ENCODE measurements at places on chromosomes 5 and 9.

DNA sequence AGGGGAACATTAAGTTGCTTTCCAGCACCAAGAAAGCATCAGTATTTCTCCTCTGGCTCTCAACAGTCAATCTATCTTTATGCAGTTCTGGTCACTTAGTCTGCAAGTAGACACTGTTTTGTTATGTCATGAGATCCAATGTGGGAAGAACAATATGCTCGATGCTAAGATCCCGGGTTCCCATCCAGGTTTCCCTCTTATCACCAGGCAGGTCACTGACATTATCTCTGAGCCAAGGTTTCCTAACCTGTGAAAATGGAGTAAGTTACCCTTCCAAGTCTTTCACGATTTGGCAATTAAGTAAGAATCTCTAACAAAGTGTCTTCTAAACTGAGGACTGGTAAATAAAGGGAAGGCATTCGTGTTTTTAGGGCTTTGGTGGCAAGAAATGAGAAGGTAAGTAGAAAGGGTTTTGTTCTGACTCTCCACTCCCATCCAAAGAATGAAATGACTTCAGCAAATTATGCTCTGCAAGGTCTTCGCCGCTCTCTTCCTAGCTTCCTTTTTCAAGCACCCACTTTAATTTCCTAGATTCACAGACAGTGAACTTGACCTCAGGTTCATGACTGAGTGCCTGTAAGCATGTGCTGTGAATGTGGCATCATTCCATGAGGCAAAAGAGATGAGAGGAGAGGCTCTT, 86.4 kb downstream of the DCP2 start:
- DNase-seq, result no peak

GRCh38 chr5:150044329-150044681, 42.0 kb downstream of the CSF1R start:
- DNase-seq, result no peak

DNA sequence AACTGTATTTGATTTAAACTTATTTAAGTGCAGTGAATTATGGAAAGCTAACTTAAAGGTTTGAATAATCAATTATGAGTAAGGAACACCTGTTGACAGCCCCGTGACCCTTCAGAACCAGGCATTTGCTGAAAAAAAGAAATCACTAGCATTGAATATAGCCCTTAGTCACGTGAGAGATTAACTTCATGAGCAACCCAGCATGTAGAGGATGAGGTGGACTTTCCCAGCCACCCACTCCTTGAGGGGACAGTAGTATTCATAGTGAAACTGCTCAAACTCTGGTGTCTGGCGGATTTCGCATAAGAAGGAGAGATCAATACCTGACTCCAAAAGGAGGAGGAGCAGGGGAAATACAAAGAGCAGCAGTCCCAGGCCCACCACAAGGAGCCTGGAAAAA, 184.8 kb upstream of the RASEF start:
- no peak for DNase-seq

DNA sequence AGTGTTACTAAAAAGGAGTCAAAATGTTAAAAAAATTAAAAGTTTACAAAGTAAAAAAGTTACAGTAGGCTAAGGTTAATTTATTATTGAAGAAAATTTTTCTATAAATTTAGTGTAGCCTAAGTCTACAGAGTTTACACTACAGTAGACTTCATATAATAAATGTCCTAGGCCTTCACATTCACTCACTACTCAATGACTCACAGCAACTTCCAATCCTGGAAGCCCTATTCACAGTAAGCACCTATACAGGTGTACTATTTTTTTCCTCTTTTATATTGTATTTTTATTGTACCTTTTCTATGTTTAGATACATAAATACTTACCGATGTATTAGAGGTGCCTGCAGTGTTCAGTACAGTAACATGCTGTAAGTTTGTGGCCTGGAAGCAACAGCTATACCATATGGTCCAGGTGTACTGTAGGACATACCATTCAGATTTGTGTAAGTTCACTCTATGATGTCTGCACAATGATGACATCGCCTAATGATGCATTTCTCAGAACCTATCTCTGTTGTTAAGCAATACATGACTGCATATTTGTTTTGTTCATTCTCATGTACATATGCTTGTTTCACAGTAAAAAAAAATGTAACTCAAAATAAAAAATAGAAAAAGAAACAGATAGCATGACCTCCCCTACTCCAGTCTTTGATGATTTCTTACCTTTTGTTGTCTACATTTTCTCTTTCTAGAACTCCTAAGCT, 64.7 kb downstream of the NR3C1 start:
- DNase-seq, result no peak

DNA sequence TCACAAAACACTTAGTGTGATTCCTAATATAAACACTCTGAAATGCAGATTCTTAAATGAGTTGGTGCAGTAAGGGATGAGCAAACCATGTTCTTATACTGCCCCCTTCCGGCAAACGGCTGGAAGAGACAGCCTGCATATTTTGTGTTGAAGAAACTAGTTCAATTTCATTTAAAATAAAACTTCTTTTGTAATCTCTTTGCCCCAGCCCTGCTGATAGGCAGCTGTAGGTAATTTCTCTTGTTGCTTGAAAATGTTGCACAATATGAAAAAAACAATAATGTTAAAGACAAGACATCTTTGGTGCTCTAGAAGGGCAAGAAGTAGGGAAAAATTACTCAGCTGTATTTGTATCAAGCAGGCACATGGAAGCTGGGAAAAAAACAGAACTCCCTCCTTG, 89.7 kb upstream of the CCNG1 start:
- peak; percentile 67 for DNase-seq

GRCh38 chr9:97704345-97704677, 7.2 kb upstream of the XPA start:
- DNase-seq, result no peak

- DNase-seq, result no peak
Observed at GRCh38 chr9:115167175-115167574, 49.2 kb upstream of the TNC start.

DNA sequence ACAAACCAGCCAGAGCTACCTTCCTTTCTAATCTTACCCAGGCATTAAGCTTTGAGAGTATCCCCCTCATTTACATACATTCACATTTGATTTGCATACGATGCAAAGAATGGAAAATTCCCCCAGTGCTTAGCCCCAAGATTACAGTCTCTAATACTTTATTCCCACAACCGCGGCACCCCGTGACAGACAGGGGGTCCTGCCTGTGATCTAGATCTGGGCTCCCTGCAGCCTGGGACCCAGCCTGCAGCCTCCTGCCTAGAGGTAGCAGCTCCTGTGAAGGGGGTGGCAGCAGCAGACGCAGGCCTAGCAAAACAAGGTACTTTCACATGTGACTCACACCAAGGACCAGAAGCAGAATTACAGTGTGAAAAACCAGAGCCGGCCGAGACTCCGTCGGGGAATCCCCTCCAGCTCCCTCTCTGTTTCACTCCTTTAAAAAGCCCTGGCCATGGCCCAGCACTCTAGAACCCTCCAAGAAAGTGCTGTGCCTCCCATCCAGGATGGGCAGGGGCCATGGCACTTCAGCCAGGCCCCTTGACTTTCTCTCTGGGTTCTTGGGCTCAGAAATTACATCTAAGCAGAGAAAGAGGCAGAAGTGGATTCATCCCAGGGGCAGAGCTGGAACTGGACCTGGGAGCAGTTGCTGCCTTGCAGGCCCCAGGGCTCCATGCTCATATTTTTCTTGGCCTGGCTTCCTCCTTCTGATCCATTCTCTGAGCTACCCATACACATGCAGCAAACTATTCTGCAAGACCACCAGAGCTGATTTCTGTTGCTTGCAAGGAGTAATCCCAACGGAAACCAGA, 14.0 kb upstream of the TCF7 start:
- DNase-seq, result no peak

GRCh38 chr5:4023753-4024335, 428.2 kb downstream of the IRX1 start:
- no peak for DNase-seq

GRCh38 chr5:145867806-145868205, 5.0 kb downstream of the GRXCR2 start:
- DNase-seq, result no peak

- DNase-seq, result no peak
Observed at GRCh38 chr5:2651116-2651515, 100.4 kb downstream of the IRX2 start.

DNA sequence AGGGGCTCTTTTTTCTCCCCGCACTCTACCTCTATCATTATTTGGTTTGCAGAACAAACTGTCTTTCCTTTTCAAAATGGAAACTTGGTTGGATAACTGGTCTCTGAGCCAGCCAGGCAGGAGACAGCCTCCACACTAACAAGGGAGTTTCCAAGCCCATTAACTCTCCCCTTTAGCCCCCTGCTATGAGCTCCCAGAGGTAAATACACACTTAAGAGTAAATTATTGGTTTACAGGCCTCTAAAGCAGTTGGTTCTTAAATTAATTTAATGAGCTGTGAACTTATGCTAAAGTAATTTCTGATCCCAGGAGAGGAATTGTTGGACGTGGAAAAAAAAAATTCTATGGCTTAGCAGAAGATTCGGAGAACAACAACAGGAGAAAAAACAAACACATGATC, 30.3 kb downstream of the EPB41L4A start:
- no peak for DNase-seq

GRCh38 chr5:42641336-42642005, 115.1 kb upstream of the CCDC152 start:
- DNase-seq, result no peak

DNA sequence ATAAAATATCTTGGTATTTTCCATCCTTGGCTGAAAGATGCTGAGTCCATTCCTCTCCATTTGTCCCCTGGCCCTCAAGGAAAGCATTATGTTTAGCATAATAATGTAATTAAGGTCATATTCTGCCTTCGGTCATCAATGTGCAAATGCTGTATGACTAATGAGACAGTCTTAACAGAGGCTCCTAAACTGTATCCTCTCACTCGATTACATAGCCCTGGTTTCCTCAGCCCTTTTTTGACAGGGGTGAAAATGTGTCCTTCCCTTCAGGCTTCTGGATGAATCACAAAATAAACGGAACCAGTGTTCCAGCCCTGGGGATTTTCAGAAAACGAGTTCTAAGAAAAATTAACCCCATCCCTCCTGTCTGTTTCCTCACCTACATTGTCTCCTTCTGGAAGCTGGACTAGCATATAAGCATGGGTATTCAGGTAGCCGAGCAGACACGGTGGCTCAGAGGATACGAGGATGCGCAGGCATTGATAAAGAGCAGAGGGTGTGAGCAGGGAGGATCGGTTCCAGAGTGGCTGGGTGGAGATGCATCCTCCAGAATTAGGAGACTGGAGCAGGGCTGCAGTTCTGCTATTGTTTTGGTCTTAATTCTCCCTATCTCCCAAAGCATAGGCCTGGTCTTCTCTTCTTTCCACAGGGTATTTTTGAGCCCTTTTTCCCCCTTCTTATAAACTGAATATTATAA, 742.9 kb downstream of the TLR4 start:
- DNase-seq, result no peak

DNA sequence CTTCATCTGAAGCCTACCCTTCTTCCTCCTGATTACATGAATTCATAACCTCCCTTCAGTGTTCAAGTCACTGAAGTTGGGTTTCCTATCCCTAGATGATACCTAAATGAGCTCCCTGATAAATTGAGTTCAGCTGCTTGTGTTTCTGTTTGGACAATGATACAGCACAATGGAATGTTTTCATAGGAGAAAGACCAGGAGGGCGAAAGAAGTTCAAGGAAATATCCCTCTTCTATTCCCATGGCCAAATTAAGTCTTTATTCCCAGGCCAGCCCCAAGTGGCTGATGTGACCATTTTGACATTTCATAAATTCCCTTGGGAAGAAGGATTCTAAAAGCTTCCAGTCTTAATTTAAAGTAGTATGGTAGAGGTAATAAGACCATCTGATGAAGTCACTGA, 555.8 kb upstream of the CLINT1 start:
- DNase-seq, result no peak

DNA sequence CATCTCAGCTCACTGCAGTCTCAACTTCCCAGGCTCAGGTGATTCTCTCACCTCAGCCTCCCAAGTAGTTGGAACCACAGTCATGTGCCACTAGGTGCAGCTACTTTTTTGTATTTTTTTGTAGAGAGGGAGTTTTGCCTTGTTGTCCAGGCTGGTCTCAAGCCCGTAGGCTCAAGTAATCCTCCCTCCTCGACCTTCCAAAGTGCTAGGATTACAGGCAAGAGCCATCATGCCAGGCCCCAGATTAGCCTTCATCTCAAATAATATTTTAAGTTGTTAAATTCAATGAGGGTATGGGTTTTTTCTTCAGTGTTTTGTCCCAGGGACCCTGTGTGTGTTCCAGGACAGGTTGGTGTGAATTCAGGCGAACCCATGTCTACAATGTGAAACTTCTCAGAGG, 12.5 kb upstream of the RFESD start:
- DNase-seq, result no peak

- DNase-seq, result no peak
Observed at GRCh38 chr5:167900340-167900935, 391.0 kb upstream of the WWC1 start.

DNA sequence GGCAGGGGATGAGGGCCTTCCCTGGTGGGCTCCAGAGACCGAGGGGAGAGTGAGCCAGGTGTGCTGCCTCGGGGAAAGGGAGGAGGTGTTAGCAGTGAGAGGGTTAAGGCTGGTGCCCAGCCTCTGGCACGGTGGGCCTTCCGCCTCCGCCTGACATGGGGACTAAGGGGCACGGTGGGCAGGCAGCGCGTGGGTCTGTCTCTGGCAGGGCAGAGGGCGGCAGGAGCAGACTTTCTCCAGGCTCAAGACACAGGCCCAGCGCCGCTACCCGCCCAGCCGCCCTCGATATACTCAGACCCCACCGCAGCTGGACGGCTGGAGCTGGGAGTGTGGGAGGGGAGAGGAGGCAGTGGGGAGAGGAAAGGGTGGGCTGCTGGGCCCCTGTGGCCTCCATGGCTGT, 14.9 kb upstream of the FRMPD1 start:
- no peak for DNase-seq

GRCh38 chr9:124032247-124032646, 20.7 kb downstream of the LHX2 start:
- peak; percentile 27 for DNase-seq

DNA sequence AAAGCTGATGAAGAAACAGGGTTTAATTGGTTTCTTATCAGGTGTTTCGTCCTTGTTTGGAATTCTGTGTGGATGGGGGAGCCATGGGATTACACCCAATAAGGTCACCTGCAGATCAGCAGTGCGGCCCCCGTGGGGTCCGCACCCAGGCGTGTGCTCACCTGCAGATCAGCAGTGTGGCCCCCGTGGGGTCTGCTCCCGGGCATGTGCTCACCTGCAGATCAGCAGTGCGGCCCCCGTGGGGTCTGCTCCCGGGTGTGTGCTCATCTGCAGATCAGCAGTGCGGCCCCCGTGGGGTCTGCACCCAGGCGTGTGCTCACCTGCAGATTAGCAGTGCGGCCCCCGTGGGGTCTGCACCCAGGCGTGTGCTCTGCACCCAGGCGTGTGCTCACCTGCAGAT, 41.7 kb upstream of the CEP72 start:
- no peak for DNase-seq

DNA sequence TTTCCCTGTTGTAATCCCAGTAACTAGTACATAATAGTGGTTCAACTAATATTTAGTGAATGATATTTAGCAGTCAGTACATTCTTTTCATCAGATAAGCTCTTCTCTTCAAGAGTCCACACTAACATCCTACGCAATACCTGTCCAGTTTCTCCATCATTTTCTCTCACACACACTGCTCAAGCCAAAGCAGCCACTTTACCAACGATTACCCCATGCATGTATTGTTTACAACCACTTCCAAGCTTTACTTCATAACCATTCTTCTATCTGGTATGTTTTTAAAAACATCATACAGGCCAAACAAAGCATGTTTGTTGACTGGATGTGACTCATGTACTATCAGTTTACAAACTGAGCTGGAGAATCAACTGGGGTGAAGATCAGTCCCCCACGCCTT, 7.3 kb downstream of the UBTD2 start:
- no peak for DNase-seq

Measured in endothelial cell (in vitro differentiated cells).